ENCODE measurements at places on chromosomes 1 and 21. TPM values are rescaled to one million over a fixed set of nuclear protein-coding genes. Genes with fewer than 3 reads are reported as not detected.

- DNase-seq = peak; percentile 58
These were observed 35.6 kb downstream of the EEIG2 start for GRCh38 chr1:108595507-108595906.

- DNase-seq = no peak
These were observed 3.3 kb downstream of the URB1 start for GRCh38 chr21:32389337-32390015.

DNA sequence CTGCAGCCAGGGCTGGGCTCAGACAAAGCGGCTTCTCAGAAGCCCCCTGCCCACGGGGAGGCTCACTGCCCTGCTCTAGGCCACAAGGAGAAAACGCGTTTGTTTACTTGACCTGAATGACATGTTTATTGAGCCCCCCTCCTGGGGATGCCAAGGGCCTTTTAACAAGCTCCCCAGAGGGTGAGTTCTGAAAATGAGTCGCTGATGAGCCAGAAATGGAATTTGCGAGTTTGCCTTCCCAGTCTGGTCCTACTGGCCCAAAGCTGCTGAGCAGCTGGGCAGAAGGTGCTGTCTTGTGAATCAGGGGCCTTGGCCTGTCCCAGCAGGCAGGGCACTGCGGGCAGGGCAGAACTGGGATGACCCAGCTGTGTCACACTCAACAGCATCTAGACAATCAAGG is 120.6 kb downstream of the SYF2 start:
- DNase-seq = no peak

DNA sequence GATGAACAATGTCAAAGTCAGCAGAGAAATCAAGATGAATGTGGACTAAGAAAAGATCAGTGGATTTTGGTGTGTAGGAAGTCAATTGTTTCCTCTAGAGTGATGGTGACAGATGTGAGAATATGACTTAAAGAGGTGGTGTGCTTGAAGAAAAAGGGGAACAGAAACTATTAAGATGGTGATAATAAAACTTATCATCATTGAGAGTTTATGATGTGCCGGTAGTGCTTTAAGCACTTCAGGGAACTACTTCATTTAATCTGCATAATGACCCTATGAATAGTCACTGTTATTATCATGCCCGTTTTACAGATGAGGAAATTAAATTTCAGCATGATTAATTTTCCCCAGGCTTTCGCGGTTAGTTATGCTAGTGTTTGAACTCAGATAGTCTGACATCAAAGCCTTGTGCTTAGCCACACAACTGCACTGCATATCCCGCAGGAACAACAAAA is 246.9 kb upstream of the LRRC7 start:
- no peak for DNase-seq

DNA sequence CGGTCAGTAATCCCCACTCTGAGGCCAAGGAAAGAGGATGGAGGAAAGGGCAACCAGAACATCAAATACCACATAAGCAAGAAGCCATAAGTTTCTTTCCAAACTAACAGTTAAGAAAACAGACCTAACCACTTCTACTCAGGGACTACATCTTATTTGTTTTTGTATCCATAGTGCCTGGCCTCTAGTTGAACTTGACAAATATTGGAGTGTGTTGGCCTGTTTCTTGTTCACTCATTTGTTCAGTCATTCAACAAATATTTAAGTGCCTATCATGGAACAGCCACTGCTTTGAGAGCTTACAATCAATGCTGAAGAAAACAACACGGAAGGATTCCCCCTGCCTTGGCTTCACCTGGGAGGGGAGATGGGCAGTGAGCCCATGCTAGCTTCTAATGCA is 69.7 kb downstream of the ST6GALNAC3 start:
- no peak for DNase-seq

DNA sequence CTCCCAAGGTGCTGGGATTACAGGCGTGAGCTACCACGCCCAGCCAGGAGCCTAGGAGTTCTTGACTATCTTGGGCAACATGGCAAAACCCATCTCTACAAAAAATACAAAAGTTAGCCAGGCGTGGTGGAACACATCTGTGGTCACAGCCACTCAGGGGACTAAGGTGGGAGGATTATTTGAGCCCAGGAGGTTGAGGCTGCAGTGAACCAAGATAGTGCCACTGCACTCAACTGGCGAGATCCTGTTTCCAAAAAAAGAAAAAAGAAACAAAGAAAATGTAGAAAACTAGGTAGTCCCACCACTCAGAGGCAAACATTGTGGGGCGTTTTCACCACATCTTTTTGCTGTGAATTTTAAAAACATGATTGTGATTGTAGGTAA is 141.3 kb downstream of the ZZZ3 start:
- DNase-seq = no peak

- DNase-seq = no peak
These were observed 97.7 kb downstream of the VPS13D start for GRCh38 chr1:12327566-12327965.

GRCh38 chr1:168676029-168676812 is 52.8 kb downstream of the DPT start:
- no peak for DNase-seq

DNA sequence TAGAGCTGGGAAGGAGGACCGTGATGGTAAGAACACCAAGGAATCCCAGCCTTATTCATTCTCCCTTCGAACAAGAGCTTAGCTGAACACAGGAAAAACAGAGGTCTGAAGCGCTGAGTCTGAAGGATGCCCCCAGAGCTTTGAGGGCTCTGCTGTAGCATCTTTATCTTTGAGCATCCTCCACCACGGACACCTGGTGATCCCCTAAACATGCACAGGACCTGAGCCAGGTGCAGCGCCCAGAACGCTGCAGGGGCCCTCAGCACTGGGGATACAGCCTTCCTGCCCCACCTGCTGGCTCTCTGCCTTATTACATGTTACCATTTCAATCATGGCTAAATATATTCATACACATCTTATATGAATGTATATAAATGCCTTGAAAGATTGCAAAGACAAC is 7.7 kb upstream of the GPATCH4 start:
- peak; percentile 35 for DNase-seq

DNA sequence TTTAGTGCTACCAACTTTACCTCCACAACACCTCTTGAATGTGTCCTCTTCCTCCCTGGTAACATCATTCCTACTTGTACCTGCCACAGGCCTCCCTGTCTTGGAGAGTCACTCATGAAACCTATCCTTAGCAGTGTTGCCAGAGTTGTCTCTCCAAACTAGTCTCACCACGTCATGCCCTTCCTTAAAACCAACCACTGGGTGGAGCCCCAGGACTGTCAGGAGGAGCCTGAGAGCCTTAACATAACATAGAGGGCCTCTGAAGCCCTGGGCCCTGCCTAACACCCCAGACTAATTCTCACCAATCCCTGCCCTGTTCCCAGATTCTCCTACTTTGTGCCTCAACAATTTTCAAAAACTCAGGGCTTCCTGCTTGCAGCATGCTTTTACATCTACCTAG is 65.3 kb downstream of the ZNF697 start:
- DNase-seq = peak; percentile 43

DNA sequence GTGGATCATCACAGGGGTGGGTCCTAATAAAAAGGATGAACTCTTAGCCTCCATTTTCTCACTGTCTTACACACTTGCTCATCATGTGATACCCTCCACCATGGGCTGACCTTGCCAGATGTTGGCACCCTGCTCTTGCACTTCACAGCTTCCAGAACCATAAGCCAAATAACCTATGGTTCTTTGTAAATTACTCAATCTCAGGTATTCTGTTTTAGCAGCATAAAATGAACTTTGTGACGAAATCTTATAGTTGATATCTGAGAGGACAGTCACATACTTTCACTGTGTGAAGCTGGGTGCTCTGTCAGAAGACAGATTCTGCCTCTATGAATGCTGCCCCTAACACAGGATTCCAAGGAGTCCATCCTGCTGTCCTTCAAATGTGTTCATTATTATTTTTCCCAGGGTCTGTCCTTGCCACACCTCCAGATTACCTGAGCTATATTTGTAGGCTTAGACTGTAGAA is 13.8 kb downstream of the DUSP10 start:
- DNase-seq = no peak

DNA sequence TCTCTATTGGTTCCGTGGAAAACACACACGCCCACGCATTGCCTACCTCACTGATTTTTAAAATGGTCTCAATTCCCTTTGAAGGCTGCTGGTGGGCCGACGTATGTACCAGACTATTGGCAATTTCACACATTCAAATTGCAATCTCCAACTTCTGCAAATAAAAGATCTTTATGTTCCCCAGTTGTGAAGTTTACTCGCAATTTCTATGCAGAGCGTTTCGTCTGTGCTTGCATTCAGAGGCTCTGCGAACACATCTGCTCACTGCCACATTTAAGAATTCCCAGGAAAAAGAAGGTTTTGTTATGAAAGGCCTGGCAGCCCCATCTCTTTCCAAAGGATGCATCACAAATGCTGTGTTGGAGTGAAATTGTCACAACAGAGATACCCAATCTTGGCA is 288.0 kb upstream of the KAZN start:
- DNase-seq = no peak

- no peak for DNase-seq
These were observed 18.5 kb downstream of the SH3BP5L start for GRCh38 chr1:248807067-248807737.

DNA sequence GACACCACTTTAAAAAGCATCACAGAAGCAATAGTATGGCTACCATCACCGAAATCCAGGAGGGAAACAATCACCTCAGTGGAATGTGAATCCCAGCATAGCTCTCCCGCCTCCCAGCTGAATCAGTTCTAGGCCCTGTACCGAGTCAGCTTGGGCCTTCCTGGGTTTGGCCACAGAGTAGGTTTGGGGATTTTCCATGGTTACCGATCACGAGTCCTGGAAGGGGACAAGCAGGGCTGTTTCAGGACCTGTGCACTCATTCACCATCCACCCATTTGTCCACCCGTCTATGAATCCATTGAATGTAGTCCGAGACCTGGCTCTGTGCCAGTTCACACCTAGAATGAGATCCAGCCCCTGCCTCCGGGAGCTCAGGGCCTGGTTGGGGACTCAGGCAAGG is 94.2 kb downstream of the ARHGEF10L start:
- no peak for DNase-seq

GRCh38 chr21:38434913-38435533 is 63.3 kb downstream of the ERG start:
- DNase-seq = no peak

IL22RA1 gene
- polyA plus RNA-seq = 100 TPM

HAO2 gene
- polyA plus RNA-seq = 0.91 TPM

ADORA1 gene
- polyA plus RNA-seq = 0.55 TPM

BATF3 gene
- 3.0 TPM for polyA plus RNA-seq

CD1E gene
- 0.34 TPM for polyA plus RNA-seq

FLG2 gene
- 0.06 TPM for polyA plus RNA-seq

IL20 gene
- polyA plus RNA-seq = 0.06 TPM

CA6 gene
- polyA plus RNA-seq = not detected

CD1D gene
- polyA plus RNA-seq = 5.7 TPM

CSMD2 gene
- 0.36 TPM for polyA plus RNA-seq
